ENCODE measurements at places on chromosomes 1 and 21.

DNA sequence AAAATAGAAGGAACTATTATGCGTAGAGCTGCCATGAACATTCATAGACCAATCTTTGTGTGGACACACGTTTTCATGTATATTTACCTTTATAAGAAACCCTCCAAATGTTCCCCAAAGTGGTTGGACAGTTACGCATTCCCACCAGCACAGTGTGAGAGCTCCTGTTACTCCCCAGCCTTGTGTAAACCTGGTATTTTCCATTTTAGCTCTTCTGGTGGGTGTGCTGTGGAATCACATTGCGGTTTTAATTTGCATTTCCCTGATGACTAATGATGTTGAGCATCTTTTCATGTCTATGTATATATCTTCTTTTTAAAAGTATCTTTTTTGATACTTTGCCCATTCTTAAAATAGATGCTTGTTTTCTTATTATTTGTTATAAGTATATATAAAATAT lies 3.2 kb upstream of the UBASH3A start:
- DNase-seq = no peak

- no peak for DNase-seq
Observed at GRCh38 chr1:35603941-35604340, 30.8 kb downstream of the TFAP2E start.

DNA sequence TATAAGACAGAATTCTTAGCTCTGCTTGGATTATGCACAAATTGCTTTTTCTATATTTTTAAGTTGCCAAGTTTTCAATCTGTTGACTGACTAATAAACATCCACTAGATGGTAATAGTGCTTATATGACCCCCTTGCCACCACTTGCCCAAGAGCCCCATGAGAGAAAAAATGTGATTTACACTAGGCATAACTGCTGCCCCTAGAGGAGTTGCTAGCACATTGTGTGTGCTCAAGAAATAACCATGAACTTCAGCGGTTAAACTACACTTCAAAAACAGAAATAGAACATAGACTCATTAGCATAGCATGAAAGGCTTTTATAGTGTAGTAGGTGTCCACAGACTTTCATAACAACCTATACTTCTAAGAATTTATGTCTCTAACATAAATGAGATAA lies 61.4 kb downstream of the BRINP3 start:
- no peak for DNase-seq

- DNase-seq = no peak
Observed at GRCh38 chr1:32666901-32667566, 16.0 kb downstream of the RBBP4 start.

- DNase-seq = no peak
Observed at GRCh38 chr1:213927846-213928245, 59.9 kb upstream of the PROX1 start.

DNA sequence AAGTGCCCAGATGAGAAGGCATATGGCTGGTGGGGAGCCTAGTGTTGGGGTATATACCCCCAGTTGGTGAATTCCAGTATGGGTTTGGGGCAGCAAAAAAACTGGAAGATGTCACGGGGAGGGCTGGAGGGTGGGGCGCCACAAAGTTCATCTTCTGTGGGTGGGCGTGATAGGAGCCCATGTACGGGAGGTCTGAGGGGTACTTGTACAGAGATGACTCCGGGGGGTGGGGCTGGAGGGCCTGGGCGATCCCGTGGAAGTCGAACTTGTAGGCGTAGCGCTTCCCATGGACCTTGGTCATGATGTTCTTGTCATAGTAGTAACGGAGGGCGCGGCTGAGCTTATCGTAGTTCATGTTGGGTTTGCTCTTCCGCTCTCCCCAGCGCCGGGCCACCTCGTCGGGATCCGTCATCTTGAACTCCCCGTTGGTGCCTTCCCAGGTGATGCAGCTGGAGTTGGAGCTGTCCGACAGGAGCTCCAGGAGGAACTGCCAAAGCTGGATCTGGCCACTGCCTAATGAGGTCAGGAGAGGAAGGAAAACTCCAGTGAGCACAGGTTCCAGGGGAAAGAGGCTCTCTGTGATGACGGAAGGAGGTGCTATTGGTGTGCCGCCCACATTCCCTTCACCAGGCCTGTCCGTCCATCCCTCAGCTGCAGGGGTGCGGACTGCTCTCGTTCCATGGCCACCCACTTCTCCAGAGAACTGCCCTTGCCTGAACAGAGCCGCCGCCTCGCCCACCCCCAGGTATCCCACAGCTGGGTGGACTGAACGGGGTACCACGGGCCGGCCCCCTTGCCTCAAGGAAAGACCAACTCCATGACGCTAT lies 114.7 kb downstream of the ERG start:
- DNase-seq = no peak

All from stimulated activated CD4-positive, alpha-beta T cell treated with anti-CD3 and anti-CD28 coated beads, TNF-alpha, amount 100 ng/mL, for 4 hours (primary cell).